ENCODE measurements at places on chromosomes 7 and 10.

DNA sequence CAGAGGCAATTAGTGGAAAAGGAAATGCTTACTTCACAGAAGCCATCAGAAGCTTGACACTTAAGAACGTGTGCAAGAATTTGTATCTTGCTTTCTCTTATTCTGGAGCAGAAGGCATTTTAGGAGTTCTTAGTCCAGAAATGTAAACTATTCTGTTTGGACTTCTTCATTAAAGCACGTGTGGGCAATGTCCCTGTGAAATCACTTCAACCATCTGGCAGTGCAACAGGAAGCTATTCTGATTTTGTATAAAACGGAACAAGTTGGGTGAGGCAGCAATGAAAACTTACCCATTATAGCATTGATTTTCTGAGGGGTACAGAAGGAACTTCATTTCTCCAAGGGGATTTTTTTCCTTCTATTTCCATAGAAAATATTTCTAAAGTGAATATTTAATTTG is 21.3 kb upstream of the ARHGAP21 start:
- DNase-seq = no peak

DNA sequence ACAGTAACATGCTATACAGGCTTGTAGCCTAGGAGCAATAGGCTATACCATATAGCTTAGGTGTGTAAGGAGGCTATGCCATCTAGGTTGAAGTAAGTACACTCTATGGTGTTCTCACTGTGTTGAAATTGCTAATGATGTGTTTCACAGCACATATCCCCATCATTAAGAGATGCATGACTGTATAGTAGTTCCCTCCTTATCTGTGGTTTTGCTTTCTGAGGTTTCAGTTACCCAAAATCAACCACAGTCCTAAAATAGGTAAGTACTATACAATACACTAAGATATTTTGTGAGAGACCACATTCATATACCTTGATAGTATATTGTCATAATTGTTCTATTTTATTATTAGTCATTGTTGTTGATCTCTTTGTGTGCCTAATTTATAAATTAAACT is 12.7 kb downstream of the FZD1 start:
- no peak for DNase-seq

GRCh38 chr7:1532456-1533254 is 2.2 kb downstream of the MAFK start:
- DNase-seq = peak; percentile 33

- no peak for DNase-seq
Observed at GRCh38 chr7:74619235-74619860, 38.2 kb upstream of the GTF2I start.

GRCh38 chr7:22944022-22944421 is 69.9 kb downstream of the HYCC1 start:
- no peak for DNase-seq

DNA sequence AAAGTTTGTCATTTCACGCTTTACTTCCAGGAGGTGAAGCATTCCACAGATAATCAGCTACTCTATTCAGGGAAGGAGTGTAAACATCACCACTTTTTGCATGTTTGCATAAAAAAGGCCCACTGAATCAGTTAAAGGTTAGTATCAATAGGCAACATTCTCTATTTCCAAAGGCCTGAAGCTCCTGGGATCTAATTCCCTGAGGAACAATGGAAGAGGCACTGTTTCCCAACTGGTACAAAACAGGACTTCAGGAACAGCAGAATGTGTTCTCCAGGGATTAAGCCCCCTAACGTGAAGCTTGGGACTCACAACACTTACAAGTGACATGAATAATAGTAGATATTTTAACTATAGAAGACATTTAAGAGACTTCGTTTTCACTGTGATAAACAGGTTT is 6.1 kb downstream of the LRRN3 start:
- DNase-seq = no peak

GRCh38 chr10:45354261-45354660 is 19.8 kb upstream of the ALOX5 start:
- DNase-seq = no peak

DNA sequence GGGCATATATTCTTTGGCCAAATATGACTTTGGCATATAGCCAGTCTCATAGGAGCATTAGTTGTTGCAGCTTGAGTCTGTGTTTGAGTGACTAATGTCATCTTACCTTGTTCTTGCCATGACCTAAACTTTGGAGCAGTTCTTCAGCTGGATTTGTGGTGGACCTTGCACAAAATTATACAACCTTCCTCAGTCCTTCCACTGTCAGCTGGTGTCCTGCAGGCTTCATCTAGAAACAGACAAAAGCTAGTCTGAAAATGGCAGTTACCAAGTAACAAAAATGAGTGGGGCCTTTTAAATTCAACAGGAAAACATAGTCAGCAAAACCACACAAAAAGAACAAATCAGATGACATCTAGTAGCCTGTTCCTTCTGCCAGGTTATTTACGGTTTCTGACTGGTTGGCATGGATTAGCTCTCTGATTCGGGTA is 59.5 kb upstream of the HECTD2 start:
- DNase-seq = no peak

- DNase-seq = no peak
Observed at GRCh38 chr10:775245-776075, 86.0 kb upstream of the DIP2C start.

DNA sequence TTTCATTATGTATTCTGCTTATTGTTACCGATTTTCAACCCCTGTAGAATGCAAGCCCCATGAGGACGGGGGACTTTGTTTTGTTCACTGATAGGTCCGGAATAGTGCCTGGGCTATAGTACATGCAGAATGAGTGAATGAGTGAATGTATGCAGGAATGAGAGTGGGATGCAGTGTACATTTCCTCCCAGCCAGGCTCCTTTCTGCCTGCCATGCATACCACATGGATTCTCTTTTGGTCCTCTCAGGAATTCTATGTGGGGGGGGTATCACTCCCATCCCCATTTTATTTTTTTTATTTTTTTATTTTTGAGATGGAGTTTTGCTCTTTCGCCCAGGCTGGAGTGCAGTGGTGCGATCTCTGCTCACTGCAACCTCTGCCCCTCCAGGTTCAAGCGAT is 16.7 kb downstream of the TRIM56 start:
- no peak for DNase-seq

GRCh38 chr7:30817371-30817767 is 46.2 kb downstream of the MINDY4 start:
- no peak for DNase-seq

DNA sequence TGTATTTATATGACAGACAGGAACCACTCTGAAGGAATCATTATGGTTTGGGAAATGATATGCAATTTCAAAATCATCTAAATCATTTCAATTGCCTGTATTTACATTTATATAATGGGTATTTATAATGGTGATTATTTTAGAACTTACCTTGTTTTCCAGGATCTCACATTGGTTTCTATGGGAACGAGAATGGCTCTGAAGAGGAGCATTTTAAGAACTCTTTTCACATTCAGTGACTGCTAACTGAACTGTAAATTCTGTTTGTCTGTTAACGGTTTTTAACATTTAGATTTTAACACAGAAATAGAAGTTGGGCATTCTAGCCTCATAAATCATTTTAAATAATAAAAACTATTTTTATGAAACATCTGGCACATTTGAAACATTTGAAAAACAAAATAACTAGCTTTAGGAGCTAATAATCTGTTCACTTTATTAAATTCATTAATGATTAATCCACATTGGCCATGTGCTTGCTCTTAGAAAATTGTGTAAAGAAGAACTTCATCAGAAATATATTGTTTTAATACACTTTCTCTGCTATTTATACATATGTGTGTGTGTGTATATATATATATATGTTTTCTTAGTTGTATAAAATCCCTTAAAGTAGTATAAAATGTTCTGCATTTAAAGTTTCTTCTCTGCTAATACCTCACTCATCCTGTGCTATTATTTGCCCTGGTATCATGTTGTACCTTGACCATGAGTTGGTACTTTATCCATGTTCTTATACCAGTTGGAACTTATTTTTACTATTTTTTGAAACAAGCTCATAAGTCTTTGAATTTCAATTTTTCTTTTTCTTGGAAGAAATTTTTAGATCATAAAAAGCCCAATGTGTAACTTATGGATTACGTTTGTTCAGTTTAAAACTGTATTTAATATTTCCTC is 8.7 kb upstream of the SEM1 start:
- DNase-seq = no peak

- DNase-seq = no peak
Observed at GRCh38 chr10:130049987-130050386, 60.6 kb downstream of the C10orf143 start.

DNA sequence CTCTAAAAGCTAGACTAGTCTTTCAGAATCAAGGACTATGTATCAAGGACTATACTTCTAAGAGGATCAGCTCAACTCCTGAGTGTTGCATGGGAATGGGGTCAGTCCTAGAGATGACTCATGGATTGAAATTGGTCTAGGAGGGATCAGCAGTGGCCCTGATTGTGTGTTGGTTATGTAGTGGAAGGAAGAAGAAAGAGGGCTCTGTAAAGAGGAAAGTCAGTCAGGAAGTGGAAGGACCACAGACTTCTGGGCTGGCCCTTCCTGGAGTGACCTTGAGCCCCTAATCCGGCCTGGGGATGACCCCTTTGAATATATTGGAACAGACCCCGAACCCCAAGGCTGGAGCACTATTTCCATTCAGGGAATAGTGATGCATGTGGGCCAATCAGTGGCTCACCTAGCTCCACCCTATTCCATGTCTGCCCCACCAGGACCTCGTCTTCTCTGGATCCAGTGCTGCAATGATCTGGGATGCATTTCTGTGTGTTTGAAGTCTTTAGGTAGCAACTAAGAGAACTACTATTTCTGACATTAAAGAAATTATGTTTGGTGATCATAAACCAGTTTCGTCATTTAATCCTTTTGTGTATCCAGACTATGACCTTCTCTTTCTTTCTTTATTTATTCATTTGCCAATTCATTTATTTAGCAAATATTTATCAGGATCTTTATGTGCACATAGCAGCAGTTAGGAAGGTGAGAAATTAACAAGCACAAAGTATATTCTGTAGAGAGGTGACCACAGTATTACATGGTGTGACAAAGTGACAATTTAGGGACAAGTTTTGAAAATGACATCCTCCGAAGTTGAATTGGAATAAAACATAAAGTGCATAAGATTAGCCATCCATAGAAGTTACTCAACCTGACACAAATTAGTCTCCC is 48.6 kb upstream of the KIF5B start:
- DNase-seq = no peak

DNA sequence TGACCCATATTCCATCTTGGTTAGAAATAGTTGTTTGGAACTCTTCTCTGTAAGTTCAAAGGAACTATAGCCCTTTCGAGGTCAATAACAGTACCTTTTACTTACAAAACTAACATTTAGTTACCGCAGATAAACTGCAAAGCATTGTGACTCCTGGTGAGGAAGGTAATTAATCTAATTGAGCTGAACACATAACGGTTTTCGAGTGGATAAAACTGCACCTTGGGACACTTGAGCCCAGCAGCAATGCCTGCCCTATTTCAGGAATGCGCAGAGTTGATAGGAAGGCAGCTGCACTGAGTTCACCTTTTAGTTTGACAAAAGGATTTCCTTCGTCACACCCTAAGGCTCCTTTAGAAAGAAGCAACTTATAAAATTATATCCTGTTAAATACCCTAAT is 75.4 kb downstream of the JAZF1 start:
- no peak for DNase-seq

- DNase-seq = no peak
Observed at GRCh38 chr10:123180101-123181090, 26.2 kb downstream of the BUB3 start.

- no peak for DNase-seq
Observed at GRCh38 chr7:110569486-110570205, 521.3 kb upstream of the LRRN3 start.

- no peak for DNase-seq
Observed at GRCh38 chr10:78875331-78875877, 193.4 kb upstream of the ZMIZ1 start.

- DNase-seq = no peak
Observed at GRCh38 chr7:94658826-94659225, 2.9 kb upstream of the SGCE start.

GRCh38 chr10:113907166-113907565 is 52.7 kb downstream of the NHLRC2 start:
- DNase-seq = no peak

DNA sequence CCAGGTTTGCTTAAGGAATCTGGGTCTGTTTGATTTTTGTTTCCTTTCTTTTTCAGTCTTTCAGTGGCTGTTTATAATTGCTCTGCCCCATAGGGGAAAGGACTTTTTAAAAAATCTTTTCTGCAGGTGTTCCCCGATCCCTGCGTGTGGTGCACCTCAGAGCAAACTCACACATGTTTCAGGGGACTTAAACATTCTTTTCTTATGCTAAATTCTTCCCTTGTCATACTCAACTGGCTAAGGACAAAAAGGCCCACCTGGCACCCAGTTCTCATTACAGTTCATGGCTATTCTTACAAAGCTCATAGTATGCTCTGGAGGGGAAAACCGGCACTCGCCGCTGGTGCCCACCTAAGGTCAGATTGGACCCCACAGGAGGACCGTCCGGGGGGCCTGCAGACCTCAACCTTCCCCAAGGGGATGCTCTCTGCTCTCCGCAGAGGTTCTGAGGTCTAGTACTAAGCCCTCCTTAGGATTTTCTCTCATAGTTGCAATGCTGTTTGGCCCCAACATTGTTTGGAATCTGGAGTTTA is 220.3 kb downstream of the HGF start:
- DNase-seq = no peak

GRCh38 chr7:115299397-115300037 is 377.6 kb downstream of the MDFIC start:
- no peak for DNase-seq

GRCh38 chr10:114743521-114744231 is 77.9 kb upstream of the FHIP2A start:
- no peak for DNase-seq

- no peak for DNase-seq
Observed at GRCh38 chr7:151565541-151565940, 45.8 kb upstream of the RHEB start.

- DNase-seq = no peak
Observed at GRCh38 chr10:117728087-117728486, 185.5 kb downstream of the EMX2 start.

DNA sequence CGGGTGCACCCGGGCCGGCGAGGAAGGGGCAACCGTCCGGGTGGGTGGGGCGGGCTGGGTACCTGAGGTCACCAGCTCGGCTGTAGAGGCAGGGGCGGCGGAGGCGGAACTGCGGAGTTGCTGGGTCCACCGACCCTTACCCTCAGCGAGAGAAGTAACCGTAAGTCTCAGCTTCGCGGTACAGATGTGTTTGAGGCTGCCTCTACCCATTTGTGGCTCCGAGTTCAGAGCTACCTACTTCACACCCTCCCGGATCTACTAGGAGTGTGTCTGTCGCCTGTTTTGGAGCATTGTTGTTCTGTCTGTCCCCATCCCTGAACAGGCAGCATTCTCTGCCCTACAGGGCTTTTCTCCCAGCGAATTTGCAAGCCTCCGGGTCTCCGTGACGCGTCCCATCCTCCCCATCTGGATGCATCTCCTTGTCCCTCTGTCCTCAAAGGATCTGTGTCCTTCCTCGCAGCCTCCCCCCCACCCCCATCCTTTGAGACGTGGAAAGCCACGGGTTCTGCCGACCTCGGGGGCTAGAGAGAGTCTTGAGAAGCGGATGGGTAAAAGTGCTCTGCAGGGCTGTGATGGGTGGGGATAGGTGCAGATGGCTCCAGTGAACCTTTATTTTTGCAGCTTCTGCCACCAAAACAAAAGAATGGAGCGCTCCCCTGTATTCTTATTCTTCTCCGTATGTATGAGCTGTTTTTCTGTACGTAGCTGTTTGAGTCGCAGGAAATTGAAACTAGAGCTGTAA is 757 bp downstream of the ANKIB1 start:
- no peak for DNase-seq

All from stimulated activated CD8-positive, alpha-beta memory T cell treated with anti-CD3 and anti-CD28 coated beads, Interleukin-4, amount 100 ng/mL, for 1 hour (primary cell).